ENCODE measurements at places on chromosomes 3 and 15.

DNA sequence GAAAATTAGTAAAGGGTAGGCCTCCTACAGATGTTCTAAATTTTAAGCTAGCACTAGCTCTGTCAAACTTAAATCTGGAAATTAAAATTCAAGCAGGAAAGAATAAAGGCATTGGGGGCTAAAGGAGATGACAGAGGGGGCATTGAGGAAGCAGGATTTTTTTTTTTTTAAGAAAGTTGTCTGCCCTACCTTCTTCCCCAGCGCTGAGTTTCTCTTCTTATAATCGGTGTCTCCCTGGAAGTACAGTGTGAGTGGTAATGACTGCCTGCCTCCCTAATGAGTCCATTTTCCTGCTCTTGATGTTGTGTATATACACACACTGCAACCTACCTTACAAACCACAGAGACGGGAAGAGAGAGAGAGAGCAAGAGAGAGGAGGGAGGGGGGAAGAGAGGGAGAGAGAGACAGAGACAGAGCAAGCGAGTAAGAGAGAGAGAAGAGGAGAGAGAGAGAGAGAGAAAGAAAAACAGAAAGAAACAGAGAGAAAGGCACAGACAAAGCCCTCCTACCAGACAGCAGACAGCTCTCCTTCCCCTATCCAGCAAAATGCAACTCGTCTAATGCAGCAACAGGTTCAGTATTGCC lies 47.0 kb downstream of the ZBTB20 start:
- DNase-seq, result no peak

DNA sequence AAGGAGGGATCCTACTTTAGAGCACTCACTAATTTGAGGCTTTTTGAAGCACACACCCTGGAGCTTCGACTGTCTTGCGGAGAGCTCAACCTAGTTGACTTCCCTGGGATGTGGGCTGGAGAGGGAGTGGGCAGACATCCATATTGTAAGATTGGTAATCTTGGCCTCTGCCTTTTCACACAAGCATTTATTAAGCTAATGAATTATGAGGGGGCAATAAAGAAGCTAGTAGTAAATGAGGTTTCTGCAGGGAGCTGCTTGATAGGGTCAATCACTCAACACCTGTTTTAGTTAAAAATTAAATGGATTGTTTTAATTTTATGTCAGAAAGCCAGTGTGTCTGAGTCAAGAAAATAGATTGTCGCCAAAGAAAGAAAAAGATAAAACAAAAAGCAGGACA lies 76.3 kb downstream of the PDZRN3 start:
- DNase-seq, result no peak

DNA sequence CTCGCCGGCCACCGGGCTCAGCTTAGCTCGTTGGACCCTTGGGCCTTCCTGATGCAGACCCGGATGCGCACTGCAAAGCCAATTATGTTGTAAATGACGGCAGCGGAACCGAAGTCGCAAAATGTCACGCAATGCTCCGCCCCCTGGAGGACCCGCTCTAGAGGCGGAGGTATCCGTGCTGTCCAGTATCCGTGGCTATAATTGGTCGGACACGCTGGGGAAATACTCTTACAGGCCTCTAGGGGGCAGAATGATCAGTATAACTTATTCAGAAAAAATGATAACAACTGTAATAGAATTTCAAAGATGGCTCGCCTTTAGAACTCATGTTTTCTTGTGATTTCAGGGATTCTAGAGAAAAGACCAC lies at the start of gene PRR23B:
Gene PRR23B, minus strand, starts transcription at position 59 of the 367 bp plus-strand sequence. CDS start 265 bp downstream, outside the sequence.
- DNase-seq, result no peak

GRCh38 chr3:55519019-55519418 lies 31.9 kb upstream of the WNT5A start:
- no peak for DNase-seq

DNA sequence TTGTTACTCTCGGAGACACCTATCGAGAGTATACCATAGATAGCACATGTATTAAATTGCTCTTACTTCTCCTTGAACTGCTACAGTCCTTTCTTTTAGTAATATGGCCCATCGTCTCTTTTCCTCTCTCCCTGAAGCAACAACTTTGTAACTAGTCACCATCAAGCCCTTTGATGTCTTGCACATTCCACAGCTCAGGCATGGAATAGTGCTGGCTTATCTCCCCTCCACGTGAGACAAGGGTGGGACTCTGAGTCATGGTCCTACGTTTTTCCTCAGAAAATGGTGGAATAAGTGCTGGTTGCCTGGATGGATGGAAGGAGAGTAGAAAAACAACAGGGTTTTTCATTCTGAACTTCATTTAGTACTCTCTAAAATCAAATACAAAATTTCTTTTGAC lies 163.3 kb upstream of the MBNL1 start:
- DNase-seq, result no peak

DNA sequence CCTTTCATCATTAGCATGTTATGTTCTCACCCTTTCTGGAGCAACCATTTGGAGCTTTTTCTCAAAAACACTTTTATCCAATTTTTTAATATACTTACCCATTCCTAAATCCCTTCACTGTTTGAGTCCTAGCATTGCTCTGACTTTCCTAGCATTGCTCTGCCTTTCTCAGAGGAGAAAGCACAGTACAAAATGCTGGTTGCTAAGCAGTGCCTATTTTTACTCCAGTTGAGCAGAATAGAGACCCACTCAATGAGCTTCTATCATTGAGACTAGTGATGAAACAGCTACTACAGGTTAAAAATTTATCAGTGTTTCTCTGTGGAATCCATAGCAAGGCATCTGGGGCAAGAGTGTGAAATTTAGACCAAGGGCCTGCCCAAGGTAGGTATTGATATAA lies 21.8 kb upstream of the IL1RAP start:
- DNase-seq, result no peak

DNA sequence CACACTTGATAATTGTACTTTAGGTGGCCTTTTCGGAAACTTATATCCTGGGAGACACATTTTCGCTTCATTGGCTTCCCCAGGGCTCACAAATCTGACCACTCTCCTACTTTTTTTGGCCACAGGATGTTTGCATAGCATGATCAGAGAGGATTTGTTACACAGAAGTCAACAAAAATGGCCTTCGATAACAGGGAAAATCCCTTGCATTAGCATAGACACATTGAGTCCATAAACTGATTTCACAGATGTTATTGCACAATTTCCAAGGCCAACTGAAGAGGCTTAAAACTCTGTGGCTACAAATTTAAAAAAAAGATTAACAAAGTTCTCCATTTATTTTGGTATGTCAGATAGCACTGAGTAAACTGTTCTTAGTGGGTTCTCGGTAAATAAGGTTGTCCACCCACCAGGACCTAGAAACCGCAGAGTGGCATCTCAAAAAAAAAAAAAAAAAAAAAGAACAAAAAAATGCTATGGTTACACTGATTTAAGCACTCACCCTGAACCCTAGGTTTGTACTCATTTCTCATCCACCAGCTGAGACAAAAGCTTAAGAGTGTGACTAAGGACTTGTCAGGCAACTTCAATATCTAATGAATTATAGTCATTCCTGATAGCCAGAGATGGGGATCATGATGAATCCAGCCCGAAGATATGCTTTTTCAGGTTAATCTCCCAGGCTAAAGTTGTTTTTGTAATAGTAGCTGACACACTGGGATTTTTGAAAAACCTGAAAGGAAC lies 188.9 kb upstream of the SYNPR start:
- no peak for DNase-seq

- no peak for DNase-seq
Observed at GRCh38 chr3:10185804-10186762, 21.4 kb downstream of the IRAK2 start.

DNA sequence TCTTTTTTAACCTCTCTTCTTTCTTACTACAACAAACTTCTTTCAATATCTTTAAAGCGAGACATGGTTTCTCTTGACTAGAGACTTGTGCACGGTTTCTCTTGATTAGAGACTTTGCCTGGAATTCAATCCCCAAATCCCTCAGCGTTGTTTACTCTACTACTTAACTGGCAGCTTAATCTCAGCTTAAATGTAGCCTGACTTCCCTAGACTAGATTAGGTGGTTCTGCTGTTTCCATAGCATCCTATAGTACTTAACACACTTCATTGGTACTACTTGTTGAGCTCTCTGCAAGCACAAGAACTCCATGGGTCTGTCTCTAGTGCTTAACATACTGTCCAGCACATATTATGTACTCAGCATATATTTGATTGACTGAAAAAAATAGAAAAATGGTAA lies 168.2 kb upstream of the GPR149 start:
- DNase-seq, result no peak

GRCh38 chr3:130979117-130979516 lies 47.5 kb downstream of the ASTE1 start:
- DNase-seq, result no peak

DNA sequence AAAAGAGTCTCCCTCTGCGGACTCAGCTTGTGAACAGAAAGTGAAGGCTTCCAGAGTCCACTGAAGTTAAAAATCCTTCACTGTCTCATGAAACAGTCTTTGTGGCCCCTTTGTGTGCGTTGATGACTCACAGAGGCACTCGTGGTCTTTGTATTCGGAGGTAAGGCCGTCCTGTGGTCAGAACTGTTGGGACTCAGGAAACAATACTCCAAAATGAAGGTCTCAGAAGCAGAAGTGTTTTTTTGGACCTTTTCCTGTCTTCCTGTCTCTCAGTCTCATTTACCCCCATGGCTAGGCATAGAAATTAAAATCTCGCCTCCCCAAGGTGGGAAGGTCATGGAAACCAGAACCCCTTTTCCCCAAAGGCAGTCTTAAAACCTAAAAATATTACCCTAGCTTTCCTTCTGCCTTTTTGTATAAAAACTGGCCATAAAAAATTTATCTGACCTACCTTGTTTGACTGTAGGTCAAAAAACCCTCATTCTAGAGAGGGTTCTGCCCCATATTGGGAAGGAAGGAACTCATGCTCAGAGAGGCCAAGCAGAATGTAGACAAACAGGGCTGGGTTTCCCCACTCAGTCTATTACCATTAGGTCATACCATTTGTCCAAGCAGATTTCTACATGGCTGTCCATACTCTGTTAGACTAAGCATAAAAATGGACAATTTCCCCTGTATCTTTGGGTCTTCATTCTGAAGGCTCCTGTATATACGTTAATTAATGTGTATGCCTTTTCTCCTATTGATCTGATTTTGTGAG lies 19.1 kb upstream of the EPB42 start:
- no peak for DNase-seq

DNA sequence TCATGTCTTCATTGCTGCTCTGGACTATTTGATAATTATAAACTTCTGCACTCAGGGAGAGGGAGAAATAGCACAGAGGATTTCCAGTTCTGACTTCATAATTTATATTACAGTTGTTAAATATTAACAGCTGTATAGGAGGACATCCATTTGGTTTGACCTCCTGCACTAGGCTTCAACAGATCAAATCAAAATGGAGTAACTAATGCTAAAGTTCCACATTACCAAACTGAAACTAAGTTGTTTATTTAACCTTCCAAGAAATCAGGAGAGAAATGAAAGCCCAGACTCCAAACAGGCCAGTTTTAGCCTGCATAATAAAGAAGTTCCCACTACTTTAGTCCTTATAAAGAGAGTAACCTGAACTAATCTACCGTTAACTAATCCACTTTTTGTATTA lies 4.6 kb downstream of the PLSCR2 start:
- DNase-seq, result no peak

DNA sequence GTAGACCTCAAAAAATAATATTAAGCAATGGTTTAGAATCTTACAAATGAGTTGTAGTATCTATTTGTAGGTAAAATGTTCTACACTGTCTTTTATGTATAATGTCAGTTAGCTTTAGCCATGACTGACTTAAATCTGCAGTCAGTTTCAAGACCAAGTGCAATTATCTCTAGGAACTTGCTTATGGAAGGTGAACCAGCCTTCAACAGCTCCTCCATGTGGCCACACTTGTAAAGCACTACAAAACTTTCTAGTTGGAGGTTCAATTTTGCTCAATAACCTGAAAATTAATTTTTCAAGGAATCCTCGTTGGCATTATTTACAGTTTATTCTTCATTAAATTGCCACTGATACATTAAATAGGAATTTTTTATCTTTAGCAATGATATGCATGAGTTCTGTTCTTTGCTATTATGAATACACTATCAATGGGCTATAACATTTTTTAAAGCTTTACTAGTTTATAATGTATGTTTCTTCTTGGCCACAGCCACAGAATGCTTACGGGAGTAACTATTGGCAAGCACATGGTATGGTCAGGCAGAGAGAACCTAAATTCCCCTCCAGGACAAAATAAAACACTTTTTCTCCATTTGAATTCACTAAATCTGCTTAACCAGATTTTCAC lies 315.3 kb upstream of the UBE2E2 start:
- DNase-seq, result peak; percentile 7

- peak; percentile 37 for DNase-seq
Observed at GRCh38 chr3:125186261-125186787, 26.2 kb downstream of the SLC12A8 start.

- DNase-seq, result no peak
Observed at GRCh38 chr3:85316252-85316651, 357.5 kb downstream of the CADM2 start.

Data from stimulated activated CD4-positive, alpha-beta T cell treated with anti-CD3 and anti-CD28 coated beads, Interleukin-15, amount 100 ng/mL, for 24 hours (primary cell).